ENCODE measurements at places on chromosomes 3 and 15.

GRCh38 chr3:41244620-41245336 is 45.5 kb downstream of the CTNNB1 start:
- no peak for DNase-seq

DNA sequence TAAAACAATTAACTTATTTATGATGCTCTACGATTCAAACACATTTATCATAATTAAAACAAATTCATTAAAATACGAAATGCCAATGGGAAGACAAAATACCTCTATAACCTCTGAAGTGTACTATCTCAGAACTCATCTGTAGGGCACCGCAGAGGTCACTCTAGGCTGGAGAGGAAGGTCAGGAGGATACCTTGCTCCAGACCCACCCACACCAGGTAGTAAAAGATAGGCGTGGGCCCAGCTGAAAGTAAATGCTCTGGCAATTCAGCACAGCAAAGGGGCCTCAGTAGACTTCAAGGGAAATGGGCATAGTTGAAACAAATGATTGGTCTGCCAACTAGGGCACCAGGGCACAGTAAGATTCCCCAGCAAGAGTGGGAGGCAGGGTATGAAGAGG is 26.0 kb upstream of the SPPL2A start:
- no peak for DNase-seq

DNA sequence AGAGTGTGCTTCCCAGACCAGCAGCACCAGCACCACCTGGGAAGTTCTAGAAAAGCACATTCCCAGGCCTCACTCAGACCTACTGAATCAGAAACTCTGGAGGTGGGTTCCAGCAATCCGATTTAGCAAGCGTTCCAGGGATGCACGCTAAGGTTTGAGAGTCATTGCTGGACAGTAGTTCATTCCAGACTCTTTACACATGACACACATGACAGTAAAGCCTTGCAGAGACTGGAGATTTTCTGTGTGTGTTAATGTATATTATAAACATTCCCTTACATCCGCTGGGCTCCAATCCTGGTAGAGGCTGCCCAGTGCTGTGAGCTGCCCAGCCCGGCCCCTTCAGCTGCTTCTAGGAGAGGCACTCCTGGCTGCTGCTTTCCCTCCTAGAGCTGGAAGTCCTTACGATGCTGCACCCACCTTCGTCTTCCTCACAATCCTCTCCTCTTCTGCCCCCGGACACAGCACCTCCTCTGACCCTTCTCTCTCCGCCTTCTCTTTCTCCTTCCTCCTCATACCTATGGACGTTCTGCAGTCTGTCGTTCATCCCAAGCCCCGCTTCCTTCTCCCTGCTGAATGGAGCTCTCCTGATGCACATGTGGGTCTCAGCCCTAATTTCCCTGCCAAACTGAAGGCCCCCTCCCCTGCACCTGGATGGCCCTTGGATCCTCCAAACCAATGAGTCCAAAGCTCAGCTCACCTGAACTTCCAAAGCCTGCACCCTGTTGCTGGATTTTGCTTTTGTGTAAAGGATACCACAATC is 44.4 kb downstream of the ITGA11 start:
- DNase-seq, result no peak

GRCh38 chr3:146139586-146140110 is 21.3 kb downstream of the PLOD2 start:
- no peak for DNase-seq
